ENCODE measurements at places on chromosomes 11 and 22. TPM values are rescaled to one million over a fixed set of nuclear protein-coding genes. Genes with fewer than 3 reads are reported as not detected.

GRCh38 chr22:36134182-36134581 is 26.4 kb downstream of the APOL3 start:
- H3K27ac ChIP-seq: no peak overlapping the region
- H3K4me3 ChIP-seq: no peak overlapping the region
- H3K36me3 ChIP-seq: no peaks in the 10 kb centered on the region
- no peaks in the 10 kb centered on the region for H3K27me3 ChIP-seq

GRCh38 chr22:29887358-29887757 is 4.4 kb downstream of the MTMR3 start:
- H3K4me3 ChIP-seq: no peak overlapping the region
- DNase-seq: no peak
- no peak overlapping the region for H3K27ac ChIP-seq
- peaks cover 40% of the 10 kb centered on the region for H3K4me1 ChIP-seq
- H3K36me3 ChIP-seq: no peaks in the 10 kb centered on the region
- H3K27me3 ChIP-seq: no peaks in the 10 kb centered on the region

DNA sequence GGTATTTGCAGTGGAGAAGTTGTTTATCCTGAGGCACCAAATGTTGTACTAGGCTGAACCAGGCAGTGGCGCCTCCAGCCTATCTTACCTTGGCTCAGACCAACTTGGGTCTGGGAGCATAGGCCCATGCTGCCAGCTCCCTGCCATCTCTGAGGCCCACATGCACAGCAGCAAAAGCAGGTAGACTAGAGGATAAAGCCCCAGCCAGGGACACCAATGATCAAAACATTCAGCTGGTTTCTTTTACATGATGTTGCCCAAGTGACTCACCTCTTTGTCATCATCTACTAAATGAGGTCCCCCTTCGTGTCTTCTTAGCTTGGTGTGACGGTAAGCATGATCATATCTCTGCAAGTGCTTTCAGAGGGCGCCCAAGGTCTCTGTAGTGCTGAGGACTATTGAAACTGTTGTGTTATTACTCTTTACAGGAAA is 112.1 kb upstream of the DRD2 start:
- H3K36me3 ChIP-seq: no peaks in the 10 kb centered on the region
- no peaks in the 10 kb centered on the region for H3K4me1 ChIP-seq
- H3K27me3 ChIP-seq: no peaks in the 10 kb centered on the region

DNA sequence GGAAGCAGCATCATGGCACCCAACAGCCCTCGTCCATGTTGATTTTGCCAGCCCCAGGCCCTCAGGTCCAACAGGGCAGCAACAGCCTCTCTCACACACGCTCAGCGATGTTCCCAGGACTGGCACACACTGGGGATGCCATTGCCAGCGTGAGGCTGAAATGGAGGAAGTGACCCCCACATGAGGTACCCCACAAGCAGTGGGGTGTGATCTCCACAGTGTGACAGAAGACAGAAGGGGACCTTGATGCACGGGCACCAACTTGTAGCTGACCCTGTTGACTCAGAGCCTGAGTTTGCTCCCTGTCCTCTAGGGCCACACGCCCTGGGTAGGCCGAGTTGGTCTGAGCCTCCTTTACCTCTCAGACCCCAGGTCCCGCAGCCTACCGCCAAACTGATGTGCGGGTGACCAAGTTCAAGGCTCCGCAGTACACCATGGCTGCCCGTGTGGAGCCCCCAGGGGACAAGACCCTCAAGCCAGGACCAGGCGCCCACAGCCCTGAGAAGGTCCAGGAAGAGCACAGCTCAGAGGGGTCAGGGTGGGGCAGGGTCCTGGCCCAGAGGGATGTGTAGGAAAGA is 6.2 kb downstream of the SCGB1C1 start:
- no peaks in the 10 kb centered on the region for H3K27me3 ChIP-seq
- no peaks in the 10 kb centered on the region for H3K36me3 ChIP-seq
- no peak for DNase-seq
- H3K4me3 ChIP-seq: no peak overlapping the region

GRCh38 chr11:126122863-126123262 is 60.2 kb upstream of the CDON start:
- H3K4me3 ChIP-seq: no peak overlapping the region
- H3K4me1 ChIP-seq: peaks cover 7% of the 10 kb centered on the region
- H3K36me3 ChIP-seq: no peaks in the 10 kb centered on the region
- no peaks in the 10 kb centered on the region for H3K27me3 ChIP-seq

DNA sequence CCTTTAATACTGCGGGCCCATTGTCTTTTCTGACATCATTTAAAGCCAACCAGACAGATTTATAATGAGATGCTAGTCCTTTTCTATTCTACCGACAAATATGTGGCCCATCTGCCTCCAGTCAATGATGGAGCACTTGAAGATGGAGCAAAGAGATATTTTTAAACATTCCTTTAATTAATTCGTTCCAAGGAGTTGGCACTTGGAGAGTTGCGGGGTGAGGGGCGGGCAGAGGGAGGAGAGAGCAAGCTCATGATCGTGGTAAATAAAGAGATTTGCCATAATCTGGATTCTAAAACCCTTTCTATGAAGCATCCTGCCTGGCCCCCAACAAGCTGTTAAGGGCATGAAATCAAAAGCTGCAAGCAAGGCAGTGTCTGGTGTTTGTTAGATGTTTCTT is 5.0 kb downstream of the SLC1A2 start:
- no peak overlapping the region for H3K27ac ChIP-seq
- H3K4me3 ChIP-seq: no peak overlapping the region
- H3K36me3 ChIP-seq: no peaks in the 10 kb centered on the region
- peaks cover 70% of the 10 kb centered on the region for H3K27me3 ChIP-seq

Gene NAP1L4
- 233 TPM for total RNA-seq

Gene OR52H1
- not detected for total RNA-seq

Gene PHETA2
- 2.4 TPM for total RNA-seq

Gene MYEOV
- not detected for total RNA-seq

Gene SEC14L2
- total RNA-seq: 0.93 TPM

Gene TPBGL
- total RNA-seq: not detected

Gene CCDC179
- total RNA-seq: not detected

Data from heart right ventricle (tissue), 16 donors.